ENCODE measurements at places on chromosomes 12 and 14. TPM values are rescaled to one million over a fixed set of nuclear protein-coding genes. Genes with fewer than 3 reads are reported as not detected.

The DNAH10 gene
- 5.0 TPM for polyA plus RNA-seq

The GLIPR1L2 gene
- polyA plus RNA-seq, result 2.9 TPM

DNA sequence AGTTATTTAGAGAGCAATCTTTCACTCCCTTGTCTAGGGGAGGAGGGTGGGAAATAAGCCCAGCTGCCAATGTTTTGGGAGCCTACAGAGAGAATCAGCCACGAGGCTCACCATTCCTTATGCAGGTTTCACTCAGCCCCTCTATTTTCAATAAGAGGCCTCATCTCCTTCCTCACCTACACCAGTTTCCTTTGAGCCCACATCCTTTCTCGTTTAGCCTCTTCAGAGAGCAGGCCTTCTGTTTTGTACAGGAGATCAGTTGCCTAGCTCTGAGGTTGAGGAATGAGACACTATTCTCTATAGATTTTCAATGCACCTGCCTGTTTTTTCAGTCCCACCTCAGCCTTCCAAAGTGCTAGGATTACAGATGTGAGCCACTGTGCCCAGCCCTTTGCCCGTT is 17.9 kb downstream of the SNAPC1 start:
- DNase-seq, result no peak

- DNase-seq, result no peak
These were observed 37.6 kb upstream of the TSPAN8 start for GRCh38 chr12:71195338-71195896.

GRCh38 chr12:114608509-114608908 is 75.5 kb downstream of the TBX3 start:
- DNase-seq, result no peak
